Glomerular endothelial cell (primary cell): ENCODE measurements at places on chromosomes 7 and 10. TPM values are rescaled to one million over a fixed set of nuclear protein-coding genes. Genes with fewer than 3 reads are reported as not detected.

Gene TNS3
- 61.7 and 62.3 TPM in 2 replicates for total RNA-seq

Gene GPR141
- not detected in 2 replicates for total RNA-seq

Gene OR2A42
- not detected in 2 replicates for total RNA-seq

Gene MACC1
- 0.19 TPM in 1 of 2 replicates, not detected in the other for total RNA-seq

Gene HTR7
- total RNA-seq = 0.29 and 0.58 TPM in 2 replicates

Gene VAX1
- total RNA-seq = not detected in 2 replicates

Gene RSBN1L
- 13.0 and 15.5 TPM in 2 replicates for total RNA-seq

Gene CCDC186
- 5.8 and 10.5 TPM in 2 replicates for total RNA-seq

Gene SPDYE16
- total RNA-seq = 0.24 TPM in 1 of 2 replicates, not detected in the other

Gene OPN1SW
- total RNA-seq = not detected in 2 replicates

Gene NEURL1
- total RNA-seq = 0.05 and 0.47 TPM in 2 replicates

Gene CRPPA
- total RNA-seq = 0.34 and 2.0 TPM in 2 replicates

Gene TSPAN33
- 0.18 and 0.68 TPM in 2 replicates for total RNA-seq

Gene FAM25C
- total RNA-seq = not detected in 2 replicates

Gene OR9A2
- 0.18 TPM in 1 of 2 replicates, not detected in the other for total RNA-seq

Gene RADIL
- total RNA-seq = 2.9 and 3.4 TPM in 2 replicates

Gene CALU
- total RNA-seq = 339 and 416 TPM in 2 replicates

Gene ALOX5
- not detected in 2 replicates for total RNA-seq

Gene SYT15
- 0.29 TPM in 1 of 2 replicates, not detected in the other for total RNA-seq

Gene SLC18A3
- not detected in 2 replicates for total RNA-seq

Gene GPR15LG
- not detected in 2 replicates for total RNA-seq

Gene COL13A1
- 20.1 and 38.7 TPM in 2 replicates for total RNA-seq

Gene KIAA1217
- total RNA-seq = 27.3 and 63.1 TPM in 2 replicates

Gene MSS51
- total RNA-seq = 1.3 and 2.4 TPM in 2 replicates

Gene ZP3
- 1.1 and 4.0 TPM in 2 replicates for total RNA-seq

Gene SPDYE8
- not detected in 2 replicates for total RNA-seq

Gene FGFBP3
- 0.63 and 0.93 TPM in 2 replicates for total RNA-seq

Gene MXI1
- 3.3 and 6.8 TPM in 2 replicates for total RNA-seq

Gene SIRT1
- 6.1 and 9.5 TPM in 2 replicates for total RNA-seq

Gene PCLO
- total RNA-seq = 0.68 and 1.4 TPM in 2 replicates

Gene MKI67
- 8.9 and 25.0 TPM in 2 replicates for total RNA-seq

Gene CPN1
- total RNA-seq = not detected in 2 replicates

Gene TPK1
- total RNA-seq = 11.0 and 11.3 TPM in 2 replicates

Gene FAM237B
- total RNA-seq = not detected in 2 replicates

Gene PNLIPRP2
- total RNA-seq = not detected in 2 replicates

Gene CFAP43
- total RNA-seq = 0.10 and 0.18 TPM in 2 replicates

Gene TLX1
- not detected in 2 replicates for total RNA-seq

Gene IFIT1B
- not detected in 2 replicates for total RNA-seq

Gene SH2D4B
- total RNA-seq = 0.23 TPM in 1 of 2 replicates, not detected in the other

Gene ACTL6B
- total RNA-seq = not detected in 2 replicates

Gene C7orf57
- 0.64 TPM in 1 of 2 replicates, not detected in the other for total RNA-seq

Gene SEMA3A
- total RNA-seq = 6.6 and 7.2 TPM in 2 replicates
